ENCODE measurements at places on chromosomes 1 and 21. TPM values are rescaled to one million over a fixed set of nuclear protein-coding genes. Genes with fewer than 3 reads are reported as not detected.

LRRC53 gene
- not detected for total RNA-seq

PRXL2B gene
- 7.9 TPM for total RNA-seq

FCN3 gene
- 2.9 TPM for total RNA-seq

EPHB2 gene
- total RNA-seq = 1.8 TPM

LRRN2 gene
- total RNA-seq = 6.3 TPM

FCRL1 gene
- total RNA-seq = not detected

ZNF683 gene
- not detected for total RNA-seq

SERPINC1 gene
- total RNA-seq = not detected

SELENBP1 gene
- 61.4 TPM for total RNA-seq

LAMC2 gene
- total RNA-seq = 11.2 TPM

ATAD3C gene
- total RNA-seq = 0.83 TPM

UBE2U gene
- total RNA-seq = not detected

ALX3 gene
- total RNA-seq = not detected

INSRR gene
- not detected for total RNA-seq

PRDM16 gene
- 2.8 TPM for total RNA-seq

COL11A1 gene
- not detected for total RNA-seq

MR1 gene
- total RNA-seq = 23.5 TPM

ADCY10 gene
- total RNA-seq = 0.29 TPM

TMEM125 gene
- total RNA-seq = 0.26 TPM

KCNN3 gene
- total RNA-seq = 13.4 TPM

OTUD7B gene
- total RNA-seq = 41.1 TPM

MRAP gene
- not detected for total RNA-seq
